ENCODE measurements at places on chromosomes 3 and 15.

DNA sequence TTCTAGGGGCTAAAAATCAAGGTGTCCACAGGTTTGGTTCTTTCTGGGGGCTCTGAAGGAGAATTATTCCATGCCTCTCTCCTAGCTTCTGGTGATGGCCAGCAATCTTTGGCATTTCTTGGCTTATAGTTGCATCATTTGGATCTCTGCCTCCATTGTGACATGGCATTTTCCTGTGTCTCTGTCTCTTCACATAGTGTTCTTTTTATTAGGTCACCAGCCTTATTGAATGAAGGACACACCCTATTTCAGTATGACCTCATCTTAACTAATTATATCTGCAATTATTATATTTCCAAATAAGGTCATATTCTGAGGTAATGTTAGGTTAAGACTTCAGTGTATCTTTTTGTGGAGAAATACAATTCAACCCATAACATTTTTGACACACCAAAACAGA lies 3.2 kb upstream of the GBE1 start:
- DNase-seq: no peak

GRCh38 chr3:155921486-155921885 lies 51.0 kb downstream of the GMPS start:
- no peak for DNase-seq

DNA sequence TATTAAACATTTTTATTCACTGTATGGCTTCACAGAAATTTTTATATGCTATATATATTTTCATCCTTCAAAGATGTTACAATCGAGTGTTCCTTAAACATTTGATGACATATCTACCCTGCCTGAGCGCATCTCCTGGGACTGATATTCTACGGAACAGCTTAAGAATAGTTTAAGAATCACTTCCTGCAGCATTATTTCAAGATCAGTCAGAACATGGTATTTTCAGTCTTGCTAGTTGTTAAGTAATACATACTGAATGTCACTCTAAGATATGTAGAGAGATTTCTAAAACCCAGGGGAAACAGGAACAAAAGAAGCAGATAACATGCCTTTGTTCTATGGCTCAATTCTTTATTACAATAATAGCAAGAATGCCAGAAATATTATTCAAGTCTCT lies 8.7 kb downstream of the COL8A1 start:
- no peak for DNase-seq

GRCh38 chr3:24460974-24461373 lies 33.7 kb downstream of the THRB start:
- no peak for DNase-seq

- DNase-seq: no peak
Observed at GRCh38 chr3:127733781-127734180, 61.0 kb downstream of the ABTB1 start.

GRCh38 chr15:90479656-90480055 lies 50.1 kb upstream of the CRTC3 start:
- no peak for DNase-seq

DNA sequence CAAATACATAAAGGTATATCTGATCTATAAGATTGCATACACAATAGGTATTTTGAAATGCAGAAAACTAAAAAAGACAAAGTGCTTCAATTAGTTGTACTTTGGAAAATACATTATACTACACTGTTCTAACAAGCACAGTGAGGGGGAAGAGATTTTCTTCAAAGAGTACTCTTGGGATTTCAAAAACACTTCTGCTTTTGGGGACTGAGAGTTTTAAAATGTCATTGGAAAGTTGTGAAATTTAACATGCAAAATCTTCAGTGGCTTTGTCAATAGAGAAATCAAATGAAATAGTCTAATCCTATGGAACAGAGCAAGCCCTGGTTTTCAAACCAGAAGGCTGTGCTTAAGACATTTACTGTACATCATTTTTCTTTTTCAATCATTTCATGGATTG lies 322.2 kb upstream of the SEMA6D start:
- DNase-seq: no peak

GRCh38 chr3:169575381-169575780 lies 88.1 kb downstream of the MECOM start:
- DNase-seq: no peak

GRCh38 chr3:60504827-60505457 lies 746.3 kb downstream of the FHIT start:
- DNase-seq: no peak

GRCh38 chr3:153601374-153601853 lies 439.4 kb downstream of the RAP2B start:
- DNase-seq: no peak

DNA sequence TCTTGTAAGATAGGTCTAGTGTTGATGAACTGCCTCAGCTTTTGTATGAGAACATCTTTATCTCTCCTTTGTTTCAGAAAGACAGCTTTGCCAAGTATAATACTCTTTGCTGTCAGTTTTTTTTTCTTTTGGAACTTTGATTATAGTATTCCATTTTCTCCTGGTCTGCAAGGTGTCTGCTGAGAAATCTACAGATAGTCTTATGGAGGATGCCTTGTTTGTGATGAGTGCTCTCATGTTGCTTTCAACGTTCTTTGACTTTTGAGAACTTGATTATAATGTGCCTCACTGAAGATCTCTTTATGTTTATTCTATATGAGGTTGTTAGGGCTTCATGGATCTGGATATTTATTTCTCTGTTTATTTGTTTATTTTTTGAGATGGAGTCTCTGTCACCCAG lies 60.3 kb downstream of the DOCK3 start:
- no peak for DNase-seq

Data from stimulated activated CD8-positive, alpha-beta memory T cell treated with anti-CD3 and anti-CD28 coated beads, Interleukin-4, amount 100 ng/mL, for 24 hours (primary cell).